ENCODE measurements at places on chromosomes 4 and X.

DNA sequence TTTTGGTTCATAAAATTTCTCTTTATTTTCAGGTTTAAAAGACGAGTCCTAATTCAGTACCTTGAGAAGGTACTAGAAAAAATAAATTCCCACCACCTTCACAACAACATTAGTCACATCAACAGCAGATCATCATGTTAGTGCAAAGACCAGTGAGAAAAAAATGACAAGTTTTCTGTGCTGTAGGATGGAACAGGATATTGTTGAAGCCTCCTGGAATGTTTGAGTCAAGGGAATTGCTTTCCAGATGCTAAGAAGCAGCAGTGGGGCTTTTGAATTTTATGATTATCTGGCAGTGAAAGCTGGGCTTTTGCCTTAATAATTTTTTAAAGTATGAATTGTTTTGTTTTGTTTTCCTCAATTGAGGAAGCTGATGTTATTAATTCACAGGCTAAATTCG is 61.0 kb downstream of the INTS6L start:
- DNase-seq, result no peak

- no peak for DNase-seq
Measured at GRCh38 chr4:125732632-125733031, 417.9 kb downstream of the FAT4 start.

DNA sequence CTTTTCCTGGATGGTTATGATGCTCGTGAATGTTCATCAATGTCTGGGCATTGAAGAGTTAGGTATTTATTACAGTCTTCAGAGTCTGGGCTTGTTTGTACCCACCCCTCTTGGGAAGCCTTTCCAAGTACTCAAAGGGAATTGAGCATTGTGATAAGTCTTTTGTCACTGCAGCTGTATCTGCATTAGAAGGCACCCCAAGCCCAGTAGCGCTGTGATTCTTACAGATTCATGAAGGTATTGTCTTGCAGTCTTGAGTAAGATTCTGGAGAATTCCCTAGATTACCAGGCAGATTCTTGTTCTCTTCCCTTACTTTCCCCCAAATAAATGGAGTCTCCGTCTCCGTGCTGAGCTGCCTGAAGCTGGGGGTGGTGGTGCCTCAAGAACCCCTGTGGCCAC is 173.4 kb upstream of the HUWE1 start:
- no peak for DNase-seq

GRCh38 chr4:47238667-47239066 is 207.3 kb downstream of the GABRB1 start:
- DNase-seq, result no peak

GRCh38 chrX:153728095-153728494 is 3.4 kb downstream of the ABCD1 start:
- no peak for DNase-seq

- DNase-seq, result no peak
Measured at GRCh38 chrX:34147345-34147744, 15.2 kb upstream of the FAM47A start.

GRCh38 chrX:113370006-113370405 is 529.4 kb upstream of the AMOT start:
- no peak for DNase-seq

DNA sequence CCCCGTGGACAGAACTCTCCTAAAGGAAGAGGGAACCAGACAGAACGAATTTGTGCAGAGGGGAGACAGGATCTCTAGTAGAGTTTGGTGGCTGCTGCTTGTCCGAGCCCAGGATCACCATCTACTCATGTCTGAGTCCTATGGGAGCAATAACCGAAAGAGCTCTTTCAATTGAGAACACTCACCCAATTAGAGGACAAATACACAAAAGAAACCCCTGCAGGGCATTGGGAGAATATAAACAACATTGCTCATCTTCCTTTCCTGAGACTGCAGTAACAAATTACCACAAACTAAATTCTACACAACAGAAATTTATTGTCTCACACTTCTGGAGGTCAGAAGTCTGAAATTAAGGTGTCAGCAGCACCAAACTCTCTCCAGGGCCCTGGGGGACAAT is 65.6 kb downstream of the SPINK2 start:
- DNase-seq, result no peak

DNA sequence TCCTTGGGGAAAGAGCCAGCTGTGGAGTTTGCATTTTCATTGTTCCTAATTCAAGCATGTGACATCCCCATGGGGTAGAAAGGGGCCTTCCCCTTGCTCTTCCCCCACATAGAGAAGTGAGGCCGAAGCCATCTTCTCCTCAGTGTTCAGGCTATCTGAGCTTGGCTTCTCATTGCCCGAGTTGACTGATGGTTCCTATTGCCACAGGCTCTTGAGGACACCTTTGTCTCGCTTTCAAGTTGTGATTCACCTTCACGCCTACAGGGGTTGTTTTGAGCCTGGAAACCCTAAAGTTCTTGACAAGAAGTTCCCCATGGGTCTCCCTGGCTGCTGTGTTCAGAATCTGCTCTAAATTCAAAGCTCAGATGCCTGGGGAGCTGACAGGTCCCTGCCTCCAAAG is 25.0 kb downstream of the CCNQ start:
- DNase-seq, result no peak

- DNase-seq, result no peak
Measured at GRCh38 chr4:139959396-139959795, 194.6 kb downstream of the MAML3 start.

DNA sequence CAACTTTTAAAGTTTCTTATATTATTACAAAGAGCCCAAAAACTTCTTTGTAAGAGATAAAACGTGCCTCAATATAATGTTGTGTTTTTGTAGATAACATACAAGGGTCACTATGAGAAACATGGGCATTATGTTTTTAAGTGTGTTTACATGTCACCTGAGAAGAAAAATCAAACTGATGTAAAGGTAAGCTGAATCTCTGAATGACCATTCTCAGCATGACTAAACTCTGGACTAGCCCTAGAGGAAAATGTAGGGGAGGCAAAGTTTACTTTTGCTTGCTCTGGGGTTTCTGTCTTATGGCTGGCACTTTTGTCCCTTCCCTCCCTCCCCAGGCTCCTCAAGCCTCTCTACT is 6.8 kb downstream of the MEPE start:
- DNase-seq, result no peak

DNA sequence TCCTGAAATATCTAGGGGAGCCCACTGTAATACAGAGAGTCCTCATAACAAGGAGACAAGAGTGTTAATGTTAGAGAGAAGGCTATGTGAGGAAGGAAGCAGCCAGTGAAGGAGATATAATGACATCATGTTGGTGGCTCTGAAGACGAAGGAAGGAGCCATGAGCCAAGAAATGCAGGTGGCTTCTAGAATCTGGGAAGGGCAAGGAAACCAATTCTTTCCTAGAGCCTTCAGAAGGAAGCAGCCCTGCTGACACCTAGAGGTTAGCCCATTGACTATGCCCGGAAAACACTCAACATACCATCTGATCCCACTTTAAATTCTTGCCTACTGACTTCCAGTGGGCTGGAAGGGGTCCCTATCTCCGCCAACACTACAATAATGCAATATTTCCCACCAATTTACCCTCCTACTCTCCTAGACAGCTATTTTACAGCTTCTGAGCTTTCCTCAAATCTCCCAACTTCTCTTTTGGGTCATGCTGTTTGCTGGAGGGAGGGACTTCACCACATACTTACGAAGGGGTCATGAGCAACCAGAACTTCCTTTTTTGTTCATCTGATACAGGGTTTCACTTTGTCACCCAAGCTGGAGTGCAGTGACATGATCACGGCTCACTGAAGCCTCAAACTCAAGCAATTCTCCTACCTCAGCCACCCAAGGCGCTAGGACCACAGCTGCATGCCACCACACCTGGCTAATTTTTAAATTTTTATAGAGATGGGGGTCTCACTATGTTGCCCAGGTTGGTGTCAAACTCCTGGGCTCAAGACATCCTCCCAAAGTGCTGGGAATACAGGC is 25.2 kb upstream of the G3BP2 start:
- no peak for DNase-seq

- no peak for DNase-seq
Measured at GRCh38 chr4:27881705-27882104, 1021.1 kb downstream of the STIM2 start.

- no peak for DNase-seq
Measured at GRCh38 chrX:39642071-39642470, 455.7 kb downstream of the BCOR start.

DNA sequence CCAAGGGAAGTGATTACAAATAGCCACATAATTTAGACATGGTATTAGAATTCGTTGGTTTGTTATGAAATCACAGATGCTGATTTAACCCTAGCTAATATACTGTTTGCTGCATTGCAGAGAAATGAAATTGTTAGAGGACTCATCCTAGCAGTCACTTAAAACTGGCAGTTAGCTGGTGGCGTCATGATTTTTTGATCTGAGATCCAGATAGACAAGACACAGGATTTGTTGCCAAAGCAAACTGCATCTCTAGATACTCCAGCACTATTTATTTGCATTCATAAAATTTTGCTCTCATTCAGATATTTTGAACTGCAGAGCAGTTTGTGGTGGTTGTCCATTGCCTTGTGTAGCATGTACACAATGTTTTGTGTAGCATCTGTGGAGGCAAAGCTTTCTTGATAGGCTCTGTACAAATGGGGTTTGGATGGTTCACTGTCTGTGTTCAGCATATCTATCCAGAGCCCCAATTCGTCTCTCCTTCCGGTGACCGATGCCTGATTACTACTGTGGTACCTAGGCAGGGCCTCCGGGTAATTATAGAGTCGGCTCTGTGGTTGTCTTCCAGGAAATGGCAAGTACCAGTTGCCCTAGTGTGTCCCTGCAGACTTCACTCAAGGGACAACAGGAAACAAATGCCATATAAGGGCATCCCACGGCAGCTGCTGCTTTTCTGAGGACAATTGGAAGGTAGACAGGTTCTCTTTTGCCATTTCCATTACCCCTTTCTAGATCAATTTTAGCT is 30.1 kb upstream of the SPARCL1 start:
- DNase-seq, result peak; percentile 65

DNA sequence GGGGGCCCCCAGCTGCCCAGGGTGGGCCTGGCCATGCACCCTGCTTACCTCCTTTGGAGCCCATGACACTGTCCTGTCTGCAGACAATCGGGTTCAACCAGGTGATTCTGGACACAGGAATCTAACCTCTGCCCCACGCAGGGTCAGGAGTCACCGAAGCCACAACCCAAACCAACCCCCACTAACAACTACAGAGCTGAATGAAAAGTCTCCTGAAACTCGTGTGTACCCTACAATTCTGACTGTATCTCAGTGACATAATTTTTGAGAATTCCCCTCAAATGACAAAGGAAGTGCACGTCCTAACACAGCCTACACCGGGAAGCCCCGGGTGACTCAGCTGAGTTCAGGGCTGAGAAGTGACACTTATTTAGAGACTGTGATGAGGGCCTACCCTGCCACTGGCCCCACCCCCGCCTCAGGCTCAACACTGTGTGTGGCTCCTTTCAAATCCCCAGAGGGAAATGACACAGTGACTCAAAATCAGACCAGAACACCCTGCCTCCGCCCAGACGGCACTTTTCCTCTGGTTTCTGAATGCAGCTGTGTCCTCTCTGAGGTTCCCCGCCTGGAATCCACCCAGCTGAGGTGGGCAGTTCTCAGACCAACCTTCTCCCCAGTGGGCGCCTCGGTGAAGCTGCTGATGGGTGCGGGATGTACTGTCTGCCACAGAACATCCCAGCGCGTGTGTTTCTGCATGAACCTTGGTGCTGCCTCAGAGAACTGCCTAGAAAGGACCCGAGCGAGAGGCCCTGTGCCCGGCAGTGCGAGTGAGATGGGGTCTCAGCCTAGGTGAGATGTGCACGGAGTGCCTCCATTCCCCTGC is 9.9 kb downstream of the TNIP2 start:
- DNase-seq, result no peak

DNA sequence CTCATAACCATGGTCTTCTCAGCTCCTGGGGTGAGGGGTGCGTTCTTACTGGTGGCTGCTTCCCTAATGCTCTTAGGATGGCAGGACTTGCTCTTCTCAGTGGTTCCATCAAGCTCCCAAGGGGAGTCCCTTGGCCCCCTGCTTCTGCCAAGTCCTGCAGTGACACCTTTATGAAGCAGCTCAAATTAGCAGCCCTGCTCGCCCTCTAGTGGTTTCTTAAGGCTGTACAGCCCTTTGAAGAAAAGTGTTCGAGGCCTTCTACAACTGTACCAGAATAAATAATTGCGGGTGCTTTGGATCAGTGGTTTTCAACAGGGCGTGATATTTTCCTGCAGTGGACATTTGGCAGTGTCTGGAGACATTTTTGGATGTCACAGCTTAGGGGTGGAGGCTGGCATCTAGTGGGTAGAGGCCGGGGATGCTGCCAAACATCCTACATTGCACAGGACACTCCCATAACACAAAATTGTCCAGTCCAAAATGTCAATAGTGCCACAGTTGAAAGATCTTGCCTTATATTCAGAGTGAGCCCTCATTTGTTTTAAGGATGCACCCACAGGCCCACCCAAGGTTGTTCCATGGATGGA is 204.7 kb upstream of the S100G start:
- peak; percentile 34 for DNase-seq

DNA sequence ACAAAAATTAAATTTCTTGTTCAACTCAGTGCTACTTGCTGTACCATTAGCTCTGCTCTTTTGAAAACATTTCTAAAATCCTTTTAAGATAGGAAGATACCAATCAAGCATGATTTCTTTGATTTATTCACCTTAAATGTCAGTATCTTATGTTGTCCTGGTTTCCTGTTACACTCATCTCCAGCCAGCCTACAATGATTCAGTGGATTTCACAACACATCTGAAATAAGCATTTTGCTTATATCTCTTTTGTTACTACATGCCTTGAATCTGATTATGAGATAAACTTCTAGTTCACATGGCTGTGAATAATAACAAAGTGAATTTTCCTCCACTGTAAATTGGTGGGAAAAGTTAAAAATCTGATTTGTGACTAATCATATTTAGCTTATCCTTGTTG is 112.5 kb upstream of the BMP3 start:
- DNase-seq, result no peak

DNA sequence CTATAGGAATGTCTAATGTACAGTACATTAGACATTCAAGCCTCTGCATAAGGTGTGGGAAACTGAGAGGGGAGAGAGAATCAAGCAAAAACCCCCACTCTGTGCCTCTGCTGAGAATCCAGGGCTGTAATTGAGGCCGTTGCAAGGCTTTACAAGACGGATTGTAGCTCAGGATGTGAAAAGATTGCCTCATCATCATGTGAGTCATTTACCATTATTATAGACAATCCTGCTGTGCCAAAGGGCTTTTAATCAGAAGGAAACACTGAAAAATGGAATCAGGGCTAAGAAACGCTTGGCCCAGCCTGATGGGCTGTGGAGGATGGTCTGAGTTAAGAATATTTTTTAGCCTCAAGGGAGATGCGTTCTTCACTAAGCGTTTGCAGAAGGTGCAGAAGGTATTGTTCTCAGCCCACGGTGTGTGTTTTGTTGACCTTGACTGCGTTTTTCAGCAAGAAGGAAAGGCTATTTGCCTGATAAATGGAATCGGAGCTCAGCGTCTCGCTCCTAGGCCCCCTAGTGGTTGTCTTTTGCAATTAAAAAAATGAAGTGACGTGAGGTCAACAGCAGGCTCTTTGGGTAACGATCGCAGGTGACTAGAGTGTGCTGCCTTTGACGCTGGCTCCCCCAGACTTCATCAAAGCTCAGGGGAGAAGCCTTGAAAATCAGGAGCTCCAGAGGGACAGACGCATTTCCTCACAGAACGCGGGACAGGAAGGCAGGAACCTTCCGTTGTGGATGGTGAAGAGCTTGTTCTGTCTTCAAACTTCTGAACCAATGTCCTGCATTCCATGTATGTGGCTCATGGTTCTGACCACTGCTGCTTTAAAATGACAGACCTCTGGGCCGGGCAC is 18.1 kb upstream of the CHRNA9 start:
- DNase-seq, result no peak

GRCh38 chrX:130028196-130028595 is 45.8 kb downstream of the BCORL1 start:
- DNase-seq, result no peak
